ENCODE measurements at places on chromosomes 13 and 19.

DNA sequence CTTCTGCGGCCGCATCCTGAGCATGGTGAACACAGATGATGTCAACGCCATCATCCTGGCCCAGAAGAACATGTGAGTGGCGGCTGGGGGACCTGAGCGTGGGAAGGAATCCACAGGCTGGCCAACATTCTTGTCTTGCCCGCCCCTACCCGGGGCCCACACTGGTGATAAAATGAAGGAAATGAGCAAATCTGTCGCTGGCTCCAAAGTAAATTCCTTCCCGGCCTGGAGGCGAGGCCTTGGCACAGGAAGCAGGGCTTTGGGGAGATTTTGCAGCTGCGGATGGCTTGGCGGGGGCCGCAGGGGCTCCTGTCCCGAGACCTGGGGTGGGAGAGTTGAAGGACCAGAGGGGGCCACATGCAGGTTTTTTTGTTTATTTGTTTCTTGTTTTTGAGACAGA, 4.4 kb downstream of the KXD1 start:
- no peak for DNase-seq
- H3K27me3 ChIP-seq, result no peaks in the 10 kb centered on the region
- H3K27ac ChIP-seq, result peak overlapping the region; percentile 6
- peaks cover 16% of the 10 kb centered on the region for H3K36me3 ChIP-seq

- H3K27ac ChIP-seq, result no peak overlapping the region
- no peak overlapping the region for H3K4me3 ChIP-seq
- no peak for DNase-seq
- H3K27me3 ChIP-seq, result no peaks in the 10 kb centered on the region
Observed at GRCh38 chr13:20241593-20241992, 9.5 kb upstream of the GJB6 start.

DNA sequence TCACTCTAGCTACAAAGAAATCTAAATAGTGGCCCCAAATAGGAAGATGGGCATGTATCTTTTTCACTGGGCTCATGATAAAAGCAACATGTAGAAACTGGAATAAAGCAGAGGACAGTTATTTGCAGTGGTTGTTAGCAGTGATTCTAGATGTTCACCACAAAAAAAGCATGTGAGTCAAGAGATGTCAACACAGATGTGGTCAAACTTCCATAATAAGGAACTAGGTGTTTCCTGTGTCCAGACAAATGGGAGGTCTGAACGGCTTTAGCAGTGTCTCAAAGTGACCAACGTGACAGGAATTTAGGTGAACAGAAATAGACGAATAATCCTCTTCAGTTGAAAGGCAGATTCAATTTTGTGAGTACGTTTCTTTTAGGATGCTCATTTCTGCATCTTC, 162.7 kb downstream of the TBC1D4 start:
- H3K36me3 ChIP-seq, result peaks cover 5% of the 10 kb centered on the region
- DNase-seq, result no peak
- H3K4me1 ChIP-seq, result peaks cover 3% of the 10 kb centered on the region
- H3K27me3 ChIP-seq, result no peaks in the 10 kb centered on the region
- no peak overlapping the region for H3K4me3 ChIP-seq

- H3K27me3 ChIP-seq, result no peaks in the 10 kb centered on the region
- no peak for DNase-seq
- H3K4me1 ChIP-seq, result peaks cover 22% of the 10 kb centered on the region
- H3K4me3 ChIP-seq, result peak overlapping the region; percentile 91
- peaks cover 7% of the 10 kb centered on the region for H3K36me3 ChIP-seq
Observed at GRCh38 chr19:18203408-18203862, 407 bp downstream of the RAB3A start.

DNA sequence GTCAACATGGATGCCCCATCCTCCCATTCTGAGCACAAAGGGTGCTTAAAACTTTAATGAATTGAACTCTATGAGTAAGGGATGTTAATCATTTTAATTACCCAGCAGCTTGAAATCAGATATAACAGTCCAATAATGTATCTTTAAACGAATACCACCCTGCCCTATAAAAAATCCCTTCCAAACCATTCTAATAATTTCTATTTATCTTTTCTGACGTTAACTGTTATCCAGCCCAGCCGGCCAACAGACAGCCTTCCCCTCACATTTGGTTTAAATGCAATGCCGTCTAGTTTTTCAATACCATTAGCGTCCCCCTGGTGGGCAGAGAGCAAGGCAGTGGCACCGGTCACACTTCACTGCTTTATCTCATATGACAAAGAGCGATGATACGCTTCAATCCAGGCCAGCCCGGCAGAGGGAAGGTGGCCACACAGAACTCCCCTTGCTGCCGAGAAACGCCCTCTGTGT, 402.2 kb upstream of the ZNF507 start:
- H3K4me1 ChIP-seq, result peaks cover 60% of the 10 kb centered on the region
- DNase-seq, result no peak
- no peak overlapping the region for H3K4me3 ChIP-seq
- H3K36me3 ChIP-seq, result no peaks in the 10 kb centered on the region
- H3K27ac ChIP-seq, result peak overlapping the region; percentile 80

DNA sequence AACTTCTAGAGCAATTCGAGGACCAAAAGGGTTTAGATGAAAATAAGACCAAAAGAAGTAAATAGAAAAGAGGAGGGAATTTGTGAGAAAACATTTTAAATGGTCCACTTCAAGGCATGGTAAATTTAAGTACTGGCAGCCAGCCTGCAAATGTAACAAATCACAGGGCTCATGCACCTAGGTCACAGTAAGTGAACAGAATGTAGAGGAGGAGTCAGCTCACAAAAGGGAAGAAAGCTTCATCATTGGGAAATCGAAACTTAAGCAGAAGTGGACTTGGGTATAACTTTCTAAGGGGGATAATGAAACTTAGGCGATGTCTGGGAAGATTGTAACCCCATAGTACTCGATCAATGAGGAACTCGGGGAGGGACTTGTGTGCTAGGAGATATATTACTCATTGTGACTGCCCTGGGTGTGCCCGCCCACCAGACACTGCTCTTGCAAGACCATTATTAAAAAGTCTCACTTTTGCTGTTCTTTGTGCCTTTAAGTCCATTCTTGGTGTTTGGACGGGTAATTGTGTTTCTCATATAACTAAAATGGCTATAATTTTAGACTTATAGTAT, 1053.6 kb upstream of the MIR17HG start:
- H3K4me1 ChIP-seq, result no peaks in the 10 kb centered on the region
- H3K27me3 ChIP-seq, result no peaks in the 10 kb centered on the region
- H3K4me3 ChIP-seq, result no peak overlapping the region
- H3K36me3 ChIP-seq, result no peaks in the 10 kb centered on the region

GRCh38 chr13:110713981-110714796, 689 bp downstream of the ING1 start:
- H3K4me1 ChIP-seq, result peaks cover 27% of the 10 kb centered on the region
- H3K27me3 ChIP-seq, result no peaks in the 10 kb centered on the region
- DNase-seq, result no peak
- H3K27ac ChIP-seq, result peak overlapping the region; percentile 99
- peaks cover 2% of the 10 kb centered on the region for H3K36me3 ChIP-seq

DNA sequence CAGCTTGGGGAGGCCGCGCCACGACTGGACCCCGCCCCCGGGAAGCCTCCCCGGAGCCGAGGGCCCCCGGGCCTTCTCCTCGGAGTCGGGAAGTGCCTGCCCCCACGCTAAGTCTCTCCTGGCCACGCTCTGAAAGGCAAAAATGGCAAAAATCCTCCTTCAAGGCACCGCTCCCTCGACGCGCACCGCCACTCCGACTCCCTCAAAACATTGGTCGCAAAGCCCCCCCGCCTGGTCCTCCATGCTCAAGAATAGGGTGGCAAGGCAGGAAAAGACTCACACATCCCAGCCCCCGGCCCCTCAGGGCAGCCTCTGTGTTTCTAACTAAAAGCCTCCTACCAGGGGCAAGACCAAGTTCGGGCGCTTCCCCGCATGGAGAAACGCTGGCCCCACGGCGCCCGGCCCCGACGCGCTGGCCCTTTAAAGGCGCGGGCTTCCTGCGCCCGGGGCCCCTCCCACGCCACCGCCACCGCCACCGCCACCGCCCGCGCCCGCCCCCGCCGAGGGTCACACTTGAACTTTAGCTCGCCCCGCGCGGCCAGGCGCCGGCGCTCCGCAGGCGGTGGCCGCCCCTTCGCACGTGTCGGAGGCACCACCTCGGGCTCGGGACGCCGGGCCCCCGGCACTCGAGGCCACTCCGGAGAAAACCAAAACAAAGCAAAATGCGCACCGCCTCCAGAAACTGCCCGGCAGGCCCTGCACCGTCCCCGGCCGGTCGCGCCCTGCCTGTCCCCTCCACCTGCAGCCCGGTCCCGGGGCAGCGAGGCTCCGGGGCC, 1.9 kb downstream of the FOXO1 start:
- H3K4me1 ChIP-seq, result peaks cover 48% of the 10 kb centered on the region
- peak; percentile 28 for DNase-seq
- no peaks in the 10 kb centered on the region for H3K36me3 ChIP-seq
- peak overlapping the region; percentile 97 for H3K27ac ChIP-seq
- H3K27me3 ChIP-seq, result no peaks in the 10 kb centered on the region
- H3K4me3 ChIP-seq, result peak overlapping the region; percentile 95

GRCh38 chr19:47302249-47302648, 7.4 kb upstream of the C5AR1 start:
- H3K4me3 ChIP-seq, result no peak overlapping the region
- no peak for DNase-seq
- peaks cover 1% of the 10 kb centered on the region for H3K27me3 ChIP-seq

DNA sequence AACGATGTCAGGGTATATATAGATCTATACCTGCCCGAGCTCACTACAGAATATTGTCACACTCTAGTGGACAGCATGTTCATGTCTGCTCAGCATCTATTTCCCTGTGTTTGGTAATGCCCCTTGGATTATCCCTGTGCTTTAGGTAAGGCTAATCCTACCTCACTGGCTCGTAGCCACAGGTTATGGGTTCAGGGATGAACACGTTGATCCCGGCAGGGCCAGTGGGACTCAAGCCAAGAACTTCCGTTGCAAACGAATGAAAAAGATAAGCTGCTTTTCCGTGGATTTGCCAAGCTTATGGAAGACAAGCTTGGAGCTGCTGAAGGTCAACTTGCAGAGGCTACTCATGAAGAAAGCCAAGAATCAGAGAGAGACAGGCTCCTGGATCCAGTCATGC, 400.0 kb upstream of the TSHZ3 start:
- no peaks in the 10 kb centered on the region for H3K36me3 ChIP-seq
- H3K27ac ChIP-seq, result peak overlapping the region; percentile 7
- H3K4me3 ChIP-seq, result no peak overlapping the region
- H3K4me1 ChIP-seq, result no peaks in the 10 kb centered on the region
- no peak for DNase-seq
- H3K27me3 ChIP-seq, result no peaks in the 10 kb centered on the region

GRCh38 chr13:22271903-22272302, 601.0 kb downstream of the FGF9 start:
- no peak overlapping the region for H3K4me3 ChIP-seq
- H3K36me3 ChIP-seq, result no peaks in the 10 kb centered on the region
- no peaks in the 10 kb centered on the region for H3K27me3 ChIP-seq
- peaks cover 30% of the 10 kb centered on the region for H3K4me1 ChIP-seq
- H3K27ac ChIP-seq, result no peak overlapping the region
- no peak for DNase-seq

DNA sequence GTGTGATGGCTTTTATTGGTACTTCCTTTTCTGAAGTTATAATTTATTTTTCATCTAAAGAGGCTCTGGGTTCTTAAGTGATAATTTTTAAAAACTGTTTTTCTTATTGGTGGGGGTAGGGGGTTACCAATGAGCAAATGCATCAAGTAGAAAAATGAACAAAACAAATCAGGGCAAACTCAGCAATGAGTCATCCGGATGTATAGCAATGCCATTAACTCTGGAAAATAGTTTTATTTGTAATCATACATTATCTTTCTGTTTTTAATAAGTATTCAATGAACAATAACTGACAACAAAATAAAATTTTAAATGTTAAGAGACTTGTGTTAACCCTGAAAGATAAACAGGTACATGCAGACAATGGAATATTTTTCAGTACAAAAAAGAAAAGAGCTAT, 67.6 kb downstream of the UFM1 start:
- H3K27ac ChIP-seq, result no peak overlapping the region
- no peak for DNase-seq
- no peaks in the 10 kb centered on the region for H3K27me3 ChIP-seq
- peaks cover 11% of the 10 kb centered on the region for H3K4me1 ChIP-seq
